Activated naive CD8-positive, alpha-beta T cell treated with anti-CD3 and anti-CD28 coated beads, Interleukin-2, amount 50 U/mL, for 24 hours (primary cell): ENCODE measurements at places on chromosomes 3 and 15.

DNA sequence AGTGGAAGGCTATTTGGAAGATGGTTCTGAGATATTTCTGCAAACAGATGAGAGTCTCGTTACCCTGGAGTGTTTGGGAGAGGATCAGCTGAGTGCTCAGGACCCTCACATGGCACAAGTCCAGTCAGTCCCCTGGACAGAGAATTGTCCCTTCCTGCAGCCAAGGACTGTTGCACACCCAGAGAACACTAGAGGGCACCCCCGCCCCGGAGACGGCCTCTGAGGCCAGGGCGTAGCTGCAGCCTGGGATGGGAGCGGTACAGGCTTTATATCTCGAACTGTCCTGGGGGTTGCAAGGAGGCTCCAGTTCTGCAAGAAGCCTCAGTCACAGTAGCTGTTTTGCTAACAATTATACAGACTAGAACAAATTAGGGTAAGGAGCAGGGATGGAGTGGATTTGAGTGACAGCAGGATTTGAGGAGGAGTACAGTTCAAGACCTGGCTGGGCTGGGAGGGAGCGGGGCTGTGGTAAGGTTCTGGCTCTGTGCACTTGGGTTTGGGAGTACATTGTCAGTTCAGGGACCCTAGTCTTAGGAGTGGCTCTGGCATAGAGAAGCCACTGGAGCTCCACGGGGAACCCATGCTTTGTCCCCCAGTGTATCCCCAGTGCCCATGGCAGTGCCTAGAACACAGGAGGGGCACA is 67.6 kb upstream of the HACD2 start:
- DNase-seq = peak; percentile 58

- peak; percentile 63 for DNase-seq
Observed at GRCh38 chr15:74790080-74790916, 8.4 kb downstream of the CSK start.

DNA sequence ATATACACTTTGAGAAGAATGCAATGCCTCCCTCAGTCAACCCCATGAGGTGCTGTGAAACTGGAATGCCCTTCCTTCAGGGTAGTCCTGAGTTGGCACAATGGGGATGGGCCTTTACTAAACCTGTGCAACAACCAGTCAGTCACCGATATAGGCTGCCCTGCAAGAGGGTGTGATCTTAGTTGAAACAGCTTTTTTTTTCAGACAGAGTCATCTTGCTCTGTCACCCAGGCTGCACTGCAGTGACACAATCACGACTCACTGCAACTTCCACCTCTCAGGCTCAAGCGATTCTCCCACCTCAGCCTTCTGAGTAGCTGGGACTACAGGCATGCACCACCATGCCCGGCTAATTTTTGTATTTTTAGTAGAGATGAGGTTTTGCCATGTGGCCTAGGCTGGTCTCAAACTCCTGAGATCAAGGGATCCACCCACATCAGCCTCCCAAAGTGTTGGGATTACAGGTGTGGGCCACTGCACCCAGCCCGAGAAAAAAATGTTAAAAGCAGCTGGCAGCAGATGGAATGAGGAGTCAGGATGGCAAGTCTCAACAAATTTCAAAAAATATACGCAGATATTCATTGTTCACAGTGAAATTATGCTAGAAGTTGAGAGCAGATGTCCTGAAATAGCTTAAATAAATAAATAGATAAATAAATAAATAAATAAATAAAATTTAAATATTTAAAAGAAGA is 31.8 kb downstream of the MYO5A start:
- peak; percentile 37 for DNase-seq

GRCh38 chr3:147384210-147385058 is 21.9 kb downstream of the ZIC4 start:
- no peak for DNase-seq

DNA sequence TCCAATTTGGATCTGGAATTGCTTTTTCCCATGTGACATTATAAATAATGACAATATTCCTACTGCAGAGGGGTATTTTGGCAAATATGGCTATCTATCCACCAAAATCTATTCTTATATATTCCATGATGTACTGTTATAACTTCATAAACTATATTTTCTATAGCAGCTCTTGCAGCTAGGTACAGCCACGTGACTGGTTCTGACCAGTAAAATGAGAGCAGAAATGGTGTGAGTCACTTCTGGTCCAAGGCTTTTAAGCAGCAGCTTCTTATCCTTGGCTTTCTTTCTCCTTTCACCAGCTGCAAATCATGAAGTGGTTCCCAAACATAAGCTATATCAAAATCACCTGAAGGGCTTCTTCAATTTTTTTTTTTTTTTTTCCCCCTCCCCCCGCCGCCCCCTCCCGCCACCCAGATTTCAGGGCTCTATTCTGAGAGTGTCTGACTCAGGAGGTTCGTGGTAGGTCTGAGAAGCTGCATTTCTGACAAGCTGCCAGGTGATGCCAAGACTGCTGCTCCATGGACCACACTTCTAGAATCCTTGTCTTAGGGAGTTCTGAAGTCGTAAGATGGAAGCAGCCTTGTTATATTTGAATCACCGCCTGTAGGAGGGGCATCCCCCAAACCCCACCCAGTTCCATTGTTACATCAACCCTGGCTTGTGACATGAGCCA is 357.5 kb downstream of the CHST2 start:
- DNase-seq = no peak

DNA sequence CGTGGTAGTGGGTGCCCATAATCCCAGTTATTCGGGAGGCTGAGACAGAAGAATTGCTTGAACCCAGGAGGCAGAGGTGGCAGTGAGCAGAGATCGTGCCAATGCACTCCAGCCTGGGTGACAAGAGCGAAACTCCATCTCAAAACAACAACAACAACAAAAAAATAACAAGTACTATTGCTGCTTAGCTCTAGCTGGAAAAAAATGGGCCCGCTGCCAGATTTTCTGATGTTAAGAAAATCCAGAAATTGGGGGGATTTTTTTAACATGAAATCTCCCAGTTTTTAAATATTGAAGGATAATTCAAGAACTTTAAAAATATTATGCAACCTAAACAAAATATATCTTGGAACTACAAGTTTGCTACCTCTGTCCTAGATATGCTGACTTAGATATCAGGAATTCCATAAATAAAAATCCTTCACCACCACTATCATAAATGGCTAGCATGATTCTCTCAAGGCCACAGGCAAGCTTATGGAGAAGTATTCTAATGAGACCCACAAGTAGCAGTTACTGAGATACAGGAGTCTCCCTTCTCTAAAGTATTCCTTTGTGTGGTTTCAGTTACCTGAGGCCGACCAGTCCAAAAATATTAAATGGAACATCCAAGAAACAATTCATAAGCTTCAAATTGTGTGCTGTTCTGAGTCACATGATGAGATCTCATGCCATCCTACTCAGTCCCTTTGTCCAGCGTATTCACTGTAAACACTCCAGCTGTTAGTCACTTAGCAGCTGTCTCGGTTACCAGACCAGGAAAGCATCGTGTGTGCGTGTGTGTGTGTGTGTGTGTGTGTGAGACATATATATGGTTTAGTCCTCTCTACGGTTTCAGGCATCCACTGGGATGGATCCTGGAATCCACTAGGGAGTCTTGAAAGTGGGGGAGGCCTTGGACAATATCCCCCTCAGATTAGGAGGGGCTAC is 277.2 kb downstream of the TBL1XR1 start:
- no peak for DNase-seq

DNA sequence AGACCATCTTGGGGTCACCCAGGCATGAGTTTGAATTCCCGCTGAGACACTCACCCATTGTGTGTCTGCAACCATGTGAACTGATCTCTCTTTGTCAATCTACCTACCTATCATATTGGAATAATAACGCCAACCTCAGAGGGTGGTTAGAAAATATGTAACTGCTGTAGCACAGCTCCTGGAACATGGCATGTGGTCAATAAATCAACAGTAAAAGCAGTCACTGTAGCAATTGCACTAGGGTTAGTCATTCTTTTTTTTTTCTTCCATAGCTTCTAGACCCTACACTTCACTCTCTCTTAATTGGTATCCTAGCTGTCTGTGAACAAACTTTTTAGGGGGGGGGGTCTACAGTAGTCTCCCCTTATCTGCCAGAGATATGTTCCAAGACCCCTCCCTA is 64.2 kb upstream of the SLCO2A1 start:
- no peak for DNase-seq

GRCh38 chr3:9806688-9807589 is 3.1 kb upstream of the TTLL3 start:
- DNase-seq = no peak

DNA sequence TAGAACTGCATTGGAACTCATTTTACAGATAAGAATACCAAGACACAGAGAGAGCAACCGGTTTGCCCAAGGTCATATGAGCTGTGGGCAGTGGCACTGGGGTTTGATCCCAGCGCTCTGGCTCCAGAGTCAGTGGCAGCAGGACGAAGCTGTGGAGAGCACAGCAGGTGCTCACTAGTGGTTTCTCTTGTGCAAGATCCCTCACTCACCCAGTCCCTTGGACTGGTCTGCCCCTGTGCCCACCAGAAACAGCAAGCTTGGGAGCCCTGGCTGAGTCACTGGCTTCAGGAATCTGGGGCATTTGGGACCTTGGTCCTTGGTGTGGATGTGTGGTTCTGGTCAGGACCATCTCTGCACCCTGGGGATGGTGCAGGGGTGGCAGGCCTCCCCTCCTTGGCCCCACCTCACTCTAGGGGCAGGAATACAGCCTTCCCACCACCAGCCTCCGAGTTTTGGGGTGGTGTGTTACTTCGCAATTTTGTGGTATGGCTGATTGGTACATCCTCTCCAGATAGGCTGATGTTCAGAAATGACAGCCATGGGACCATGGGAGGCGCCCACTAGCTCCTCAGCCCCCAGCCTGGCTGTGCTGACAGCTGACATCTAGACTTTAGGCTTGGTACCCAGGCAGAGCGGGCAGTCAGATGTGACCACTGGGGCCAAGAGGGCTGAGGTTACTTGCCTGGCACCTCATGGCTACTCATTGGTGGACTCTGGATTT is 104.6 kb downstream of the LSM3 start:
- DNase-seq = no peak

GRCh38 chr3:103699228-103699627 is 1264.4 kb downstream of the ZPLD1 start:
- DNase-seq = no peak
